Caudate nucleus (tissue), 63 donors: ENCODE measurements at places on chromosomes 1 and 21.

DNA sequence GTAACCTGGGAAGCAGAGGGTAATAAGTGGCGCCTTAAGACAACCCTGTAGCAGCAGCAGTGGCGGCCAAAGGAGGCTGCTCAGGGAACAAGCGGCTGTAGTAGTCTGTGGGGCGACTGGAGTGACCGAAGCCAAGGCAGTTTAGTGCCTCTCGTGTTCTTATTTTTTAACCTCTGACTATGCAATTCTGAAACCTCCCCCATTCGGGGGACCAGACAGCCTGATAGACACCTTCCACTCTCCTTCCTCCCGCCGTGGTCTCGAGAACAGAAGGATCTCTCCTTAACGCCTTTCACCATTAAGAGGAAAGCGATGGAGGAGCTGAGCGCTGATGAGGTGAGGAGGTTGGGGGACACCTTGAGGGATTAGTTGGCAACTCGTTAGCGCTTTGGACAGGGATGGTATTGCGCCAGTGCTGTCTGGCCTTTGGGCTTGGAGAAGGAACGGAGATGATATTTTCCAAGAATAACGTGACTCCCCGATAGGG lies 644 bp downstream of the UBE4B start:
- DNase-seq, result no peak

GRCh38 chr1:247277191-247277590 lies 21.3 kb downstream of the VN1R5 start:
- DNase-seq, result no peak

- DNase-seq, result no peak
Observed at GRCh38 chr1:170749549-170749948, 85.6 kb downstream of the PRRX1 start.

- DNase-seq, result no peak
Observed at GRCh38 chr21:42356650-42357049, 5.9 kb upstream of the TFF2 start.

DNA sequence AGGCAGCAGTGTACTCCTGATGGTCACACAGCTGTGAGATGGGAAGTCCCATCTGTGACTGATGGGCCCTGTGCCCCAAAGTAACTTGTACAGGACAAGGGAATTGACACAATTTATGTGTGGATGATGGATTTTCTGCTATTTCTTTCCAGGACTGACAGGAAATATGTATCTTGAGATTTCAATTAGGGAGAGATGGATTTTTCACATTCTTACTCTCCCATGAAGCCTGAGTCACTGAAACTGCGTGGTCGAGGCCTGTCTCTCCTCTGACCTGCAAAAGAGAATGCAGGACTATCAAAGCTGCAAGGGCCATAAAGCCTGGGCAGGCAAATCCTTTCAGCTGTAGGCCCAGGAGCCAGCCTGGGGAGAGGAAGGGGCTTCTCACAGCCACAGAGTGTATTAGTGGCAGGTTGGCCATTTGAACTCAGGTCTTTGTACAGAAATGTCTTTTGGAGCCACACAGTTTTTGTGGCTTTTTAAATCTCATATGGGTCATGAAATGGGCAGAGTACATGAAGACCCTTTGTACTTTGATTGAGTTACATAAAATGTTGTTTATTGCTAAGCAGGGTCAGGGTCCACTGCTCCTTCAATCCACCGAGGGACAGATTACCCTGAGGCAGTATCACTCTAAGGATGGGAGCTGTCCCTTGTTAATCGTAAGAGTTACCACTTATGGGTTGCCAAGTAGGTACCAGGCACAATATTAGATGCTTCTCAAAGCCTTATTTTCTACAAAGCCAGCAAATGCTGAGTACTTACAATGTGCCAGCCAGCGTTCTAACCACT lies 14.8 kb downstream of the ALX3 start:
- DNase-seq, result no peak

DNA sequence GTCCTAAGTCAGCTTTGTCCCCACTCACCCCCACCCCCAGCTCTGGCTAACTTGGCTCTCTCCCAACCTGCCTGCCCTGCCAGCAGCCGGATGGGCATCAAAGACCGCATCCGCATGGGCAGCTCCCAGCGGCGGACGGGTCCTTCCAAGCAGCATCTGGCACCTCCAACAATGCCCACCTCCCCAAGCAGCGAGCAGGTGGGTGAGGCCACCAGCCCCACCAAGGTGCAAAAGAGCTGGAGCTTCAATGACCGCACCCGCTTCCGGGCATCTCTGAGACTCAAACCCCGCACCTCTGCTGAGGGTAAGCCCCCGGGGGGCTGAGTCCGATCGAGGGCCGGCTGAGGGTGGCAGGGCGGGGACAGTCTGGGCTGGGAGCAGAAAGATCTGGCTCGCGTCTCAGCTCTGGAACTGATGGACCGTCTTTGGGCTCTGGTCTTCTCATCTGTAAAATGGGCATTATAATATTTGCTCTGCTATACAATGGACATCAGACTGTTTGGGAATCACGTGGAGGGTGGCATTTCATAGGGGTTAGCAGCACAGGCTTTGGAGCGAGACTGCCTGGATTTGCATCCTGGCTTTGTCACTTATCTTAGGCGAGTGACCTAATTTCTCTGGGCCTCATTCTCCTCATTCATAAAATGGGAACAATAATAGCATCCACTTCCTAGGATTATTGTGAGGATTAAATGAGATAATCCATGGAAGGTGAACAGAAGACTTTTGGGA lies 31.0 kb downstream of the CITED4 start:
- DNase-seq, result no peak

- DNase-seq, result no peak
Observed at GRCh38 chr1:59261537-59261936, 35.4 kb upstream of the FGGY start.

DNA sequence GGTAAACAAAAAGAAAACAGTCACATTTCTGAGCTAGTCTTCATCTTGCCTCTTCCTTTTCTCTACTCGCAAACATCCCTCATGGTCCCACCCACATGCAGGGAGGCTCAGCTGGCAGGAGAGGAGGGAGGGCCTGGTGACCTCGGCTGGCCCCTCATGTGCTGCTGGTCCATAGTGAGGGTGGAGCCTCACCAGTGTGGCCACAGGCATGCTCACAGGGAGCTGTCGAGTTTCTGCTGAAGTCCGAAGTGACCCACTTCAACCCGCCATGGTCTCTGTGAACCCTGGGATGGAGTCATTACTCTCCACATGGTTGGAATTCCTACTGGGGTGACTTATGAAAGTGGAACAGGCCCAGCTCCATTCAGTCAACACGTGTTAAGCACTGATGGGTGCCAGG lies 253.4 kb downstream of the RHOU start:
- no peak for DNase-seq

GRCh38 chr1:145707183-145707867 lies at the start of gene PDZK1:
TSS of gene PDZK1 (minus strand) at chr1:145707368. CDS start at chr1:145688021, 19,347 bp downstream.
- no peak for DNase-seq

DNA sequence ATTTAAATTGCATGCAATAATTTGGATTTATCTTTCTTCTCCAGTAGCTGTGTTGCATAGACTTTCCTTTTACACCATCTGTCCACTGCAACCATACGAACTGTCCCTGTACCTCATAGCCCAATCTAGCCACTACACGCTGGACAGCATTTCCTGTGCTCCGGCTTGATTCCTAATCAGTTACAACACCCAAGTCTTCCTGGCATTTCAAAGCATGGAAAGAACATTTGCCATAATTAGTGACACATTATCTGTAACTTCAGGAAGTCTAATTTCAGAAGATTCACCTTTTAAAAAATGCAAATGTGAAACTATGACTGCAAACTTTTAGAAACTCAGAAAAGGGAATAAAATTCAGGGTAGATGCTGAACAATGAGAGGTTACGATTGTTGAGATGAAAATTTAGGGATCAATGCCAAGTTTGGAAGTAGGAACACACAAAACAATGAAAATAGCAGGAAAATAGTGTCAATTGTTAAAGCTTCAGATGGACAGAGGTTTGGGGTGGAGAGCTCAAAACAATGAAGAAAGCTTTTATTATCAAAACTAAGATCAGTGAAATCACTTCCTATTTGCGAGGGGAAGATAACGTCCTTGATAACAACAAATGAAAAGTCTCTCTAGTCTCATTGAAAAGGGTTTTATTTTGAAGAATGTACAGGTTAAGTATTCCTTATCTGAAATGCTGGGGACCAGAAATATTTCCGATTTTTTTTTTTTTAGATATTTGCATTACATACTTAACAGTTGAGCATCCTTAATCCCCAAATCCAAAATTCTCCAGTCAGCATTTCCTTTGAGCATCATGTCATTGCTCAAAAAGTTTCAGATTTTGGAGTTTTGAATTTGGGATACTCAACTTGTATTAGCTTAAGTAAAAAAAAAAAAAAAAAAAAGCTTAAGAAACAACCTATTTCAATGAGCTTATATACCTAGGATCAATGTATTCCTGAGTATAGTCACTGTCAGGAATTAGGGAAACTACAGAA lies 107.3 kb downstream of the FNBP1L start:
- DNase-seq, result no peak

GRCh38 chr1:106836708-106837107 lies 219.8 kb upstream of the PRMT6 start:
- DNase-seq, result no peak

DNA sequence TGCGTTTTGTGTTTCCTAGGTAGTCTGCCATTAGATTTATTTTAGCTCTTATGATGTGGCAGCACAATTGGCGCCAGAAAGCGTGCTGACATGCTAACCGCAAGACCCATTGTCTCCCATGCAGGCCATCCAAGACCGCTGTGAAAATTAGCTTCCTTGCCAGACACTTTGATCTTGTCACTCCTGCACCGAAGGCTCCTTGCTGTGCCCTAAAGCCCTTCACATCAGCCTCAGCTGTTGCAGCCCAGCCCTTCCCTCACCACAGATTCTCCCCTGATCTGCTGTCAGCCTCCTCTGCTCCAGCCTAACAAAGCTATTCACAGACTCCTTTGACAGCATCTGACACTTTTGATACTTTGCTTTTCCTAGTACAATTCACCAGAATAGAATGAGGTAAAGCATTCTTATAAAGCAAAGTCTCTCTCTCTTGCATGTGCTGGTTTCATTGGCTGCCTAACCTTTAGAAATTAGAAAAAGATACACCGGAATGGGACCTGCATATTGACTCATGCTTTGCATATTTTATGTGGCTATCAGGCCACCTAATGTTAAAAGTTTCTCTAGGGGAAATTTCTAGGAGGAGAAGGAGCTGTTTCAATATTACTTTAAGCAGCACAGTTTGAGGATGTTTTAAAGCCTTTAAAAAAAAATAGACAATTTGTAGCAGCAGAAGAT lies 280.3 kb upstream of the FMN2 start:
- DNase-seq, result peak; percentile 27

DNA sequence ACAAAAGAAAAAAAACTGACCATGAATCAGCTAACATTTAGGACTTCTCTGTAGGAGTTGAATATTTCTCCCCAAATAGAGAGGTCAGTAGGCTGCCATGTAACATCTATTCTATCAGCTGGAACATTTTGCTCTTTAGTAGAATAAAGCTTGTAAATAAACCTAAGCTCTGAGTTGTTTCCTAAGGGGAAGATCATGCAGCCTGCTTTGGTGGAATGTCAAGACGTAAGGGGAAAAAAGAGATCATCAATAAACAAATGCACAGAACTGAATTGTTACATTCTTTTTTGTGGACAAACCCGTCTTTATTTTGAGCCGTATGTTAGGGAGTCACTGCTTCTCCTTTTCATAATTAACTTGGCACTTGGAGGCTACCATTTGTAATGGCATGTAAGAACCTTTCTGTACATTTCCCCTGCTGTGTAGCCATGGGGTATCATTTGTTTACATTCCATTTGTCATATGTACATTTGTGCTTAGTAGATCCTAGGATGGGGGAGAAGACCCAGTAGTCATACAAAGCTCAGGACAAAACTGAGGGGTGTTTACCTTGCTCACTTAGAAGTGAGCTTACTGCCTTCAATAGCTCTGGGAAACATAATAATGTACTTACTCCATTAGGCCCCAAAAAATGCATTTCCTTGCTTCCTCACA lies 10.8 kb upstream of the PALMD start:
- no peak for DNase-seq

DNA sequence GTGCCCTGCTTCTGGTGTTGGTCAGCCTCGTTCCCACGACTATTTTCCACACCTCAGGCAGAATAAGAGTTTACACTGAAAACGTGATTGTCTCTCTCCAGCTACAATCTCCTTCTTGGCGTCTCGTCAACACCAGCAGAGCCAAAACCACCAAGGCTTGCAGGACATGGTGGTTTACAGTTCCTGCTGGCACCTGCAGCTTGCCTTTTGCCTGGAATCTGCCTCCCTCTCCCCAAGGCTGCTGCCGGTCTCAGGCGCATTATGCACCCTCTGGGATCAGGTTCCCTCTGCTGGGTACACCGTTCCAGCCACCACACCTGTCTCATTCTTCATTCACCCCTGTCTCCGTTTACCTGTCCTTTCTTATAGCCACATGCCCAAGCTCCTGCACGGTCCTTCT lies 315.9 kb downstream of the DSCAM start:
- DNase-seq, result no peak
